Activated T-helper 1 cell treated with anti-CD3 and anti-CD28 coated beads, Interleukin-12 subunit alpha, Interleukin-12 subunit beta, Interleukin-2, Interleukin-4 antibody, amounts not matched to agents 30 ng/mL and 10 ng/mL and 1 ng/mL, durations not matched to agents 14 hours and 24 hours and 36 hours (primary cell): ENCODE measurements at places on chromosomes 16 and 17.

GRCh38 chr16:87376660-87377059 is 6.9 kb downstream of the FBXO31 start:
- H3K4me3 ChIP-seq = no peak overlapping the region
- peaks cover 8% of the 10 kb centered on the region for H3K36me3 ChIP-seq
- no peak overlapping the region for H3K27ac ChIP-seq
- DNase-seq = no peak
- H3K27me3 ChIP-seq = no peaks in the 10 kb centered on the region

DNA sequence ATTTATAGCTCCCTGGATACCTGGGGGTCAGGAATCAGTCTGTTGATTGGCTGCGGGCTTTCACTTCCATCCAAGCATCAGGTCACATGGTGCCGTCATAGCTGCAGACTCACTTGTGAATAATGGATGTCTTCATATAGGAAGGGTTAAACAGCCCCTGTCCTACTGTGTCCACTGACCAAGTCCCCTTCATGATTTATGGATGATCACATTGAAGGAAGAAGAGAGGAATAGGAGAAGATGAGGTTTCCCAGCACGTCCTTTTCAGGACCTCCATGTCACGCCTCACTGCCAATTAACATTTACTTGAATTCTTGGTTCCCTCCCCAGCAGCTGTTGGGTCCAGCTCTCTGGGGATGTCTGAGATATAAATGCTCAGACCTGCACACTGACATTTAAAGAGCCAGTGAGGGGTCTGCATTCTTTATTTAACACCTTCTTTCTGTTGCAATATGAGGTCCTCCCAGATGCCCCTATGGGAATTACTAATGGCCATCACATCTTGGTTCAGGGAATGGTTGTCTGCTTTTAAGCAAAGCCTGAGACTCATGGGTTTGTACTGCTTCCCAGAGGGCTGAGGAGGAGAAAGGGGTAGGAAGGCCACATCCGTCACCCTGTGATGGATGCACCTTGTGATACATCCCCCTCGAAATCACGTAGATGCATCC is 230.6 kb upstream of the HSBP1 start:
- no peaks in the 10 kb centered on the region for H3K4me1 ChIP-seq
- no peak for DNase-seq
- no peak overlapping the region for H3K4me3 ChIP-seq
- H3K27me3 ChIP-seq = no peaks in the 10 kb centered on the region
- no peak overlapping the region for H3K27ac ChIP-seq

GRCh38 chr17:57410169-57410568 is 153.8 kb downstream of the MSI2 start:
- peaks cover 41% of the 10 kb centered on the region for H3K4me1 ChIP-seq
- DNase-seq = no peak
- H3K27me3 ChIP-seq = no peaks in the 10 kb centered on the region
- no peak overlapping the region for H3K4me3 ChIP-seq
- peaks cover 13% of the 10 kb centered on the region for H3K36me3 ChIP-seq

DNA sequence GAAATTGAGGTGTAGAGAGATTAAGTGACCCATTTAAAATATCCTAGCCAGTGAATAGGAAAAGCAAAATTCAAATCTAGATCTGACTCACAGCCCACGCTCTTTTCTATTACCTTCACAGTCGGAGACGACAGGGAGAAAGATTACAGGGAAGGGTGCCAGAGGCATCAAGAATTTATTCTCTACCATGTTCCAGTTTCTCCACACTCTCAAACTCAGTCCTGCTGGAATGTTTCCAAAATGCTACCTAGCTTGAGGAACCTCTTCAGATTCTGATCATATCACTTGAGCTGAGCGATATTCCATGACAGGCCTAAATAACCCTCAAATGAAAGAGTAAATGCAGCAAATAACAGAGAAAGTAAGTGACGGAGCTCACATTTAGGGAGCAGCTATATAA is 5.4 kb upstream of the PSMD7 start:
- no peak overlapping the region for H3K4me3 ChIP-seq
- no peaks in the 10 kb centered on the region for H3K27me3 ChIP-seq
- H3K4me1 ChIP-seq = peaks cover 9% of the 10 kb centered on the region
- no peak for DNase-seq

DNA sequence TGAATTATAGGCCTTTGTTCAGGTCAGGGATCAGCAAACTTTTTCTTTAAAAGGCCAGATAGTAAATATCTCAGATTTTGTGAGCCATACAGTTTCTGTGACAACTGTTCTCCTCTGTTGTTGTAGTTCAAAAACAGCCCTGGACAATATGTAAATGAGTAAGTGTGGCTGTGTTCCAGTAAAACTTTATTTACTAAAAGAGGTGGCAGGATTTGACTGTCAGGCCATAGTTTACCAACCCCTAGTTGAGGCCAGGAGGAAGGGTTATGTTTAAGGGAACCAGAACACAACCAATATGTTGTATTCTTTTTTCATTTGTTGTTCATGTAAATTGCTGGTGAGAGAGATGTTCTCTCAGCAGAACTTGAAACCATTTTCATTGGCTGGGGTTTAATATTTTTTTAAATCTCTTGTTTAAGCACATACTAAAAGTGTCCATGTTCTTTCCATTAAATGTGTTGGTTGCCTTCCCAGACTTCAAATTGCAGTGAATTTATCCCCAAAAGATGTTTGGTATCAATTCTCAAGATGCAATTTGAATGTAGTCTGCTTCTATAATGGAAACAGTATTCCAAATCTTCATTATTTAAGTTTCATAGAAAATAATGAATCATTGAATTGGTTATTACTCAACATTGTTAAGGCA is 260.3 kb downstream of the FTO start:
- no peak for DNase-seq

DNA sequence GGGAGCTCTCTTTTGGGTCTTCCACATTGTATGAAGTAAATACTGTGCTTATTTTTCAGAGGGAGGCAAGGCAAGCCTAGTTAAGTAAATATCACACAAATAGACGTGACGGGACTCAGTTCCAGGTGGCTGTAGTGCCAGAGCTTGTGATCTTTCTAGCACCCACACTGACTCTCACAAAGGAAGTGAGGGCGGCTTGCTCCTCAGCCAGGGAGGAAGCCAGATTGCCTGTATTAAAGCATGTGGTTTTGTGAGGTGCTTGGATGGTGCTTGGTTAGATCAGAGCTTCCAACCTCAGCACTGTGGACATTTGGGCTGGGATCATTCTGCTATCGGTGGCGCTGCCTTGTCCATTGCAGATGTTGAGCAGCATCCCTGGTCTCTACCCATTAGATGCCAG is 80.1 kb downstream of the VAT1L start:
- no peak for DNase-seq
- no peak overlapping the region for H3K4me3 ChIP-seq
- H3K27me3 ChIP-seq = peaks cover 4% of the 10 kb centered on the region
- H3K27ac ChIP-seq = no peak overlapping the region

GRCh38 chr16:10968498-10968897 is 24.1 kb downstream of the CLEC16A start:
- H3K4me3 ChIP-seq = no peak overlapping the region
- peaks cover 81% of the 10 kb centered on the region for H3K4me1 ChIP-seq
- H3K27me3 ChIP-seq = no peaks in the 10 kb centered on the region
- DNase-seq = no peak

GRCh38 chr17:35790841-35791240 is 4.6 kb downstream of the MMP28 start:
- H3K27ac ChIP-seq = no peak overlapping the region
- peaks cover 63% of the 10 kb centered on the region for H3K27me3 ChIP-seq
- no peaks in the 10 kb centered on the region for H3K36me3 ChIP-seq
- H3K4me1 ChIP-seq = peaks cover 2% of the 10 kb centered on the region
- H3K4me3 ChIP-seq = no peak overlapping the region

GRCh38 chr17:5862395-5862794 is 207.8 kb upstream of the WSCD1 start:
- DNase-seq = no peak
- peaks cover 8% of the 10 kb centered on the region for H3K27me3 ChIP-seq
- no peaks in the 10 kb centered on the region for H3K4me1 ChIP-seq
- no peak overlapping the region for H3K27ac ChIP-seq
